Globus pallidus (tissue), 1 donor: ENCODE measurements at places on chromosomes 6 and 20.

- DNase-seq = no peak
Measured at GRCh38 chr20:32922466-32922865, 63.7 kb downstream of the EFCAB8 start.

- DNase-seq = peak; percentile 97
Measured at GRCh38 chr20:35954200-35954906, at the start of gene SCAND1. TSS of gene SCAND1 (minus strand) at chr20:35954502. CDS start at chr20:35954284, 218 bp downstream.

DNA sequence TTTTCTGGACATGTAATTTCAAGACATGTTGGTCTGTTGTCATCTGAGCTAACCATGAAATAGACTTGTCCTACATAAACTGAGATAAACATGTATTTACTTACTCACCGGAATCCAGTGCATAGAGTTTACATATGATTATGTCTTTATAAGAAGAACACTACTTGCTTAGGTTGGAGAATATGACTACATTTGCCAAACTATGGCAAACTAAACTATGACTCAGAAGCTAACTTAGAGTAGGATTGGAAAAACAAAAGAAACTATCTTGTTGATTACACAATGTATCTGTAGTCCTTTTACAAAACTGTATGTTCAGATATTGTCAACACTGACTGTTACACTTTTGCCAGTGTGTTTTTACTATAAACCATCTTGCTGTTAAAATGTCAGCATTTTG lies 113.3 kb downstream of the CRYBG1 start:
- DNase-seq = no peak

- DNase-seq = peak; percentile 57
Measured at GRCh38 chr6:138692058-138692977, 81.3 kb upstream of the CCDC28A start.

GRCh38 chr6:11093376-11093625 lies 333 bp upstream of the SMIM13 start:
- DNase-seq = no peak

GRCh38 chr6:42450477-42451332 lies 1.0 kb downstream of the TRERF1 start:
- peak; percentile 9 for DNase-seq

- no peak for DNase-seq
Measured at GRCh38 chr6:8079126-8079525, 14.9 kb upstream of the BLOC1S5 start.

- DNase-seq = no peak
Measured at GRCh38 chr20:22904905-22905304, 130.2 kb upstream of the SSTR4 start.

GRCh38 chr20:6566821-6567220 lies 200.7 kb upstream of the BMP2 start:
- DNase-seq = no peak

DNA sequence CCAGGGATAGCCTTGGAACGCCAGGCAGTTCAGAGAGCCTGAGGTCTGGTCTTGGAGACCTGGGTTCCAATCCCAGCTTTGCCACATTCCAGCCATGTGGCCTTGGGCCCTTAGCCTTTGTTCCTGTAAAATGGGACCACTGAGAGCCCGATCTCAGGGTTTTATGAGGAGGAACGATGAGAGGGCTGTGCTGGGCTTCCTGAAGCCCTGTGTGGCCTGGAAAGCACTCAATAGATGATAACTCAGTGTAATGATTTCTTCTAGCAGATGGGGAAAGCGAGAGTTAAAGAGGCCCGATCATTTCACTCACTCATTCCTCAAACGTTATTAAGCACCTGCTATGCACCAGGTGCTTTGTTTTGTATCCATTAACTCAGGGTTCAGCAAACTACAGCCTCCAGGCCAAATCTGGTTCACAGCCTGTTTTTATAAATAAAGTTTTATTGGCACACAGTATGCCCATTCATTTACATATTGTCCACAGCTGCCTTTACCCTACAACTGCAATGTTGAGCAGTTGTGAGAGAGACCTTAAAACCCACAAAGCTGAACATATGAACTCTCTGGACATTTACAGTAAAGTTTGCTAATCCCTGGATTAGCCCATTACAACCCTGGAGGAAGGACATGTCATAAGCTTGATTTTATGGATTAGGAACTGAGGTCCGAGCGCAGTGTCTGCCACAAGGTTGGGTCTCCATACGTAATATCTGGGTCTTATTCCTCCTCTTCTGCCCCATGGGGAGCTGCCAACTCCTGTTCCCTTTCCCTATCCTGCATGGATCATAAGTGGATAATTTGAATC lies 90.4 kb downstream of the CEBPB start:
- DNase-seq = no peak

DNA sequence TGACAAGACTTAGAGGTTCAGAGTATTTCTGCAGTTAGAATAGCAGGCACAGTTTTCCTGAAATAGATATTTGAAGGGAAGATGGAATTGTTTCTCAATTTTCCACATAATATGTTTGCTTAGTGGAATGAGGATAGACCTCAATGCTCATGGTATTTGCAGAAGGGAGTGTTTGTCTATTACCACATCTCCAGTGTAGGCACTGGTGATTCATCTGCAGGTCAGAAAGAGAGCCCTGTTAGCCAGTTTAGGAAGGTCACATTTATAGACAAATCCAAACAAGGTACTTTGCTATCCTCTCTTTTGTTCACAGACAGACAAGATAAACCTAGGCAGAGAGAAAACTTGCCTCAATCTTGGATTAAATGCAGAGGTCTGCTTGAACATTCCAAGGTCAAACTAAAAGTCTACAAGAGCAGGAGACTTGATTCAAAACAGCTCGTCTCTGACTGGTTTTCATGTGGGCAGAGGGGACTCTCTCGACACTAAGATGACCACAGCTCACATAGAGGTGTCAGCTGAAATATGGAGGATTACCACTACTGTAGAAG lies 22.8 kb downstream of the ISM1 start:
- DNase-seq = no peak

DNA sequence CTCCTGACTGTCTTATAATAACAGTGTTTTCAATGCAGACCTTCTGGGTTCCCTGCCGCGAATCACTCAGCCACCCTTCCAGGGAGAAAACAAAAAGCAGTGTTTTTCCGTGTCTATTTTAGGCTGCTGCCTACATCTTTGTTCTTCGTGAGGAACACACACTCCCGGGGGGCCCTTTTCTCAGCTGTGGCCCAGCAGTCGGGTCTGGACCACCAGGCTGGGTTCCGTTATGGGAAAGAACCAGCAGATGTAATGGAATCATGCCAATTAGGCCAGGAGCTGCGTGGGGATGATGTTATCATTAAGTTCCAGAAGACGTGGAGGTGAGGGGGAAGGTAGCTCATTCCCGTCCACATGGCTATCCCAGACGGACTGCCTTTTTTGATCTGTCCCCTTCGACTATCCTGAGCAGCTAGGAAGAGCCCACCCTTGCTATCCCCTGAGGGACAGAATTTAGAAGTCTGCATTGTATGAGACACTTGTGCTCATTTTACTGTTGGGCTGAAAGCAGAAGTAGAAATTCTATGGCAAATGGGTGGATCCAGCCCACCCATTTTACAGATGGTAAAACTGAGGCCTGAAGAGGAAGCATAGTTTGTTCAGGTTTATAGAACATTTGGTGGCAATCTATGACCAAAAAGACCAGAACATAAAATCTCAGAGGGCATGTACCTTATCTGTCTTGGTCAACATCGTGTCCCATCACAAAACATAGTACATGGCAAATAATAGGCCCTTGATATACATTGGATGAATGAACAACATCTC lies 54.5 kb downstream of the KCNB1 start:
- DNase-seq = no peak

DNA sequence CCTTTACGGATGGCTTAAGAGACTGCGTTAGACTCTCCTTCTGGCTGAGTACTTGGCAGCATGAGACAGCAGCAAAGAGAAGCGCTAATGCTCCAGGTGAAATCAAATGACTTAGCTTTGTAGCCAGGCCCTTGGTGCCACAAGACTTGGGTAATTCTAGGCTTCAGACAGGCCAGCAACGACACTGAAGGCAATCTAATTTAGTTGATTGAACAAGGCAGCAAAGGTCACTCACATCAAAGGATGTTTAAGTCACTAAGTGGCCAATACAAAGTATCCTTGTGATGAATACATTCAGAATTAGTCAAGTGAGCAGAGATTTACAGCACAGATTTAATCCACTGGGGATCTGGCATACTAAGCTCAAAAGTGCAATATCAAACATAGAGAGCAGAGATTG lies 113.2 kb downstream of the FAM83B start:
- no peak for DNase-seq

GRCh38 chr6:113719064-113719463 lies 138.1 kb upstream of the MARCKS start:
- no peak for DNase-seq

DNA sequence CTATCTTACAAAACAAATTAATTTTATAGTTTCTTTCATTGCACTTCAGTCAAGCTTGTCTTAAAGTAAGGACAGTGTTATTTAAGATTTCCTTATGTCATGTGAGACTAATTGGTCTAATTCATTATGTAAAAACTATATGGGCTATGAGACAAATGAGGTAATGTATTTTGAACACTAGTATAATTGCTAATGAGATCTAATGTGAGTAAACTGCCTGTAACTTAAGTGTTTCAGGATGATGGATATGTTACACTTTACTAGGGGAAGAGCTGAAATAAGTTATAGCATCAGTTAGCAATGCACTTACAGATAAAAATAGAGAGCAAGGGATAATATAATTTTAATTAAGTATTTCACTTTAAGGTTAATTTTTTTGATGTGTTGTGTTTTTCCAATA lies 386.3 kb upstream of the MAP3K7 start:
- no peak for DNase-seq

DNA sequence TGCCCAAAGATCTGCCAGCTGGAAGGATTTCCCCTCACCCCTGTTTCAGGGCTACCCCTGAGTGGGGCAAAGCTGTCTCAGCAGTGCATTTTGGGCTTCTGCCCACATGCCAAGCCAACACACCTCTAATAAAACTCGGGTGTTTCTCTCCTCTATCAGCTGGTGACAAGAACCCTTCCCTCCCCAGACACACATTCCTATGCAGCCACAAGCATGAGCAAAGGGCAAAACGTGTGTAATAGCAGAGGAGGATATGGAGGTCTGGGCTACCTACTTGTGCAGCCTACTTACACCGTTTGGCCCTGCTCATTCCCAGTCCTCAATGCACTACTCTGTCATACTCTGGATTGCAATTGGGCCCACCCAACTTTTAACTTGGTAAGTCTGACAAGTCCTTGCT lies 101.3 kb downstream of the IYD start:
- no peak for DNase-seq
